ENCODE measurements at places on chromosomes 6 and 20. TPM values are rescaled to one million over a fixed set of nuclear protein-coding genes. Genes with fewer than 3 reads are reported as not detected.

DNA sequence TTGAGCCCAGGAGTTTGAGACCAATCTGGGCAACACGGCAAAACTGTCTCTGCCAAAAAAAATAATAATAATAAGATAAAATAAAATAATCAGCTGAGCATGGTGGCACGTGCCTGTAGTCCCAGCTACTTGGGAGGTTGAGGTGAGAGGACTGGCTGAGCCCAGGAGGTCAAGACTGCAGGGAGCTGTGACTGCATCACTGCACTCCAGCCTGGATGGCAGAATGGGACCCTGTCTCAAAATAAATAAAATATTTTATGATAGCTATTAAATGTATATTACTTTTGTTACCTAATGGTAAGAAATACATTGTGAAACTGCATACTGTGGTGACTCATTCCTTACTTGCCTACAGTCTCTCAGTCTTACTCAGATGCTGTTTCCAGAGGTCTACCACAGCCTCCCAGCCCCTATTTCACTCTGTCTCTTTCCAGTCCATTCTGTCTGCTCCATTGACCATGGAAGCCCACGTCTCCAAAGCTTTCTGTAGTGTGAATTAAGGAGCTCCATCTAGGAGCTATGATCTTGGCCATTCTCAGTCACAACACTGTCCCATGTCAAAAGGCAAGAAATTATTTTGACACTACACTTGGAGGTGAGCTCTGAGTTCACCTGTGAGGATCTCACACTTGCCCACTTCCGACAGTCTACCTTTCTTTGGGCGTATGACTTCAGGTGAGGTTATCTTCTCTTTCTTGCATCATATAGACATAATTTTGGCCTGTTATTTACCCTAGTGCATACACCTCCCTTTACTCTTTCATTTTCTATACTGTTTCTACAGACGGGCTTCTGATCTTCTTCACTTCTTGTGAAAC lies 22.4 kb upstream of the SNX9 start:
- no peak for DNase-seq
- H3K4me1 ChIP-seq = no peaks in the 10 kb centered on the region
- no peak overlapping the region for H3K4me3 ChIP-seq
- H3K27me3 ChIP-seq = no peaks in the 10 kb centered on the region
- no peak overlapping the region for H3K27ac ChIP-seq

DNA sequence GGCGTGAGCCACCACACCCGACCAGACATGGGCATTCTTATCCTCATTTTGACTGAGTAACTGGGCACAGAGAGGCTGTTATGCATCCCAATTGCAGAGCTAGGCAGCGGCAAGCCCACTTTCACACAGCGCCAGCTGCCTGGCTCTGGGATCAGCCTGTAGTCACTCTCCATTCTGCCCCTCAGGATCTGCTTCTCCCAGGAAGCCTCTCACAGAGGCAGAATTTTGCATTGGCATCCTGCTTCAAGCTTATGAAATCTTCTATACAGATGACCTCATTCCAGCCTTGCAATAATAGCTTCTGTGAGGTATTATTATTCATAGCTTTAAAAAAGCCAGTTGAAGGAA lies 37.0 kb upstream of the IER3 start:
- H3K36me3 ChIP-seq = no peaks in the 10 kb centered on the region
- H3K27ac ChIP-seq = peak overlapping the region; percentile 79
- no peak overlapping the region for H3K4me3 ChIP-seq
- no peak for DNase-seq
- H3K27me3 ChIP-seq = no peaks in the 10 kb centered on the region

- no peak overlapping the region for H3K4me3 ChIP-seq
- no peaks in the 10 kb centered on the region for H3K4me1 ChIP-seq
- H3K27me3 ChIP-seq = no peaks in the 10 kb centered on the region
- DNase-seq = no peak
These were observed 79.5 kb upstream of the ISM1 start for GRCh38 chr20:13141546-13141945.

DNA sequence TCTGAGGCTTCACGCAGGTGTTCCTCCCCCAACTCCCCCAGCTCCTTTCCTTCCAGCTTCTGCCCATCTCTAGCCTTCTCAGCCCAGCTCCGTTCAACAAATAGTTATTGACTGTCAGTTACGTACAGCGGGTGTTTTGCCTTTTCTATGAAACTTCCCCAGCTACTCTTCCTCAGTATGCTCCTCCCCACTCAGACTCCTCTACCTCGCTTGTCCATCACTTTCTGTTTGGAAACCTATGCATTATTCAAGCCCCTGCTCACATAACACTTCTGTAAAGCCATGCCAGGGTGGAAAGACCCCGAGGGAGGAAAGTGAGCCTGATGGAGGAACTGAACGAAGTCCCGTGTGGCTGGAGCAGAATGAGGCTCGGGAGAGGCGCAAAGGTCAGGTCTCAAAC lies 44.2 kb upstream of the NR2E1 start:
- no peak overlapping the region for H3K4me3 ChIP-seq
- DNase-seq = no peak
- peaks cover 28% of the 10 kb centered on the region for H3K4me1 ChIP-seq
- no peak overlapping the region for H3K27ac ChIP-seq

- no peaks in the 10 kb centered on the region for H3K36me3 ChIP-seq
- peaks cover 75% of the 10 kb centered on the region for H3K27me3 ChIP-seq
- DNase-seq = no peak
These were observed 1.4 kb upstream of the NRN1 start for GRCh38 chr6:6008089-6008647.

GRCh38 chr6:125508793-125509192 lies 207.0 kb upstream of the HDDC2 start:
- H3K36me3 ChIP-seq = no peaks in the 10 kb centered on the region
- DNase-seq = no peak
- no peak overlapping the region for H3K27ac ChIP-seq
- H3K27me3 ChIP-seq = no peaks in the 10 kb centered on the region
- H3K4me1 ChIP-seq = no peaks in the 10 kb centered on the region
- no peak overlapping the region for H3K4me3 ChIP-seq

RSPH9 gene
- polyA plus RNA-seq = 0.28 TPM

DNA sequence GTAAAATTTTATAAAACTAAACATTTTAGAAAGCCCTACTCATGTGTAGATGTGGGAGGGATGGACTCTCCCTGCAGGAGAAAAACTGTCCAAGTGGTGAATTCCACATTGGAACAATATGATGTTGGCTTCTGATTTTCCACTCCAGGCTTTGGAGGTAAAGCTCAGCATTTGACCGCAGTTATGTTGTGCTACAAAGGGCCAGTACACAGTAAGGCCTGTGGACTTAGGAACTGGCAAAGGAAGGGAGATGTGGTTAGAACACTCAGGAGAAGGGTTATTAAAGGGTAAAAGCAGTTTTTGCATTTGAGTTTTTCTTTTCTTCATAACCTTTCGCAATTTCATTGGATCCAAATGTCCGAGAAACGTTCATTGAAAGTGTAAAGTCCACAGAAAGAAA lies 150.3 kb upstream of the SASH1 start:
- no peaks in the 10 kb centered on the region for H3K27me3 ChIP-seq
- DNase-seq = no peak

DNA sequence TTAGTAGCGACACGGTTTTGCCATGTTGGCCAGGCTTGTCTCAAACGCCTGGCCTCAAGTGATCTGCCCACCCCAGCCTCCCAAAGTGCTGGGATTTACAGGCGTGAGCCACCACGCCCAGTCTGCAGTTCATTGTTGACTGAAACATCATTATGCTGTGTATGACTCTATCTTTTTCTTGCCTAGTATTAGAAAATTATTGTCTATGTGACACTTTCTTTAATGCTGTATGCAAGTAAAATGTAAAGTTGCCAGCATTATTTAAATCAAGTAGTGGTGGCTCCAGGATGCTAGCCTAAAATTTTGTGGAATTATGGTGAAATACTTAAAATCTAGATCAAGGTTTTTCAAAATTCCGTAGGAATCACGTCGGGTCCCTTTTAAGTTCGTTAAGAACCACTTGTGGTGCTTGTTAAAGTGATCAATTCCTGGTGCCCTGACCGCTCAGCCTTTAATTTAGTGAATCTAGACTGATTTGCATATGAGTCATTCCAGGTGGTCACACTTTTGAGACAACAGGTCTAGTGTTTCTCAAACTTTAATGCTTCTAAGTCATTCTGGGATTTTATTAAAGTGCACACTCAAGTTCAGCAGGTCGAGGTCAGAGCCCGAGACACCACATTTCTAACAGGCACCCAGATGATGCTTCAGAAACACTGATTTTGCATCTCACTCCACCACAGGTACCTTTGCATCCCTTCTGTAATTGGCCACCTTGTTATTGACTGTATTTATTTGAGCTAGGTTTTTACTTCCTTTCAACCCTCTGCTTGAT lies 132.6 kb upstream of the MTHFD1L start:
- no peaks in the 10 kb centered on the region for H3K27me3 ChIP-seq
- no peak overlapping the region for H3K4me3 ChIP-seq
- no peak overlapping the region for H3K27ac ChIP-seq

GRCh38 chr20:40241596-40242343 lies 447.3 kb downstream of the MAFB start:
- DNase-seq = no peak
- no peaks in the 10 kb centered on the region for H3K4me1 ChIP-seq
- no peaks in the 10 kb centered on the region for H3K36me3 ChIP-seq
- H3K27me3 ChIP-seq = no peaks in the 10 kb centered on the region

LRRC1 gene
- 12.2 TPM for polyA plus RNA-seq

DNA sequence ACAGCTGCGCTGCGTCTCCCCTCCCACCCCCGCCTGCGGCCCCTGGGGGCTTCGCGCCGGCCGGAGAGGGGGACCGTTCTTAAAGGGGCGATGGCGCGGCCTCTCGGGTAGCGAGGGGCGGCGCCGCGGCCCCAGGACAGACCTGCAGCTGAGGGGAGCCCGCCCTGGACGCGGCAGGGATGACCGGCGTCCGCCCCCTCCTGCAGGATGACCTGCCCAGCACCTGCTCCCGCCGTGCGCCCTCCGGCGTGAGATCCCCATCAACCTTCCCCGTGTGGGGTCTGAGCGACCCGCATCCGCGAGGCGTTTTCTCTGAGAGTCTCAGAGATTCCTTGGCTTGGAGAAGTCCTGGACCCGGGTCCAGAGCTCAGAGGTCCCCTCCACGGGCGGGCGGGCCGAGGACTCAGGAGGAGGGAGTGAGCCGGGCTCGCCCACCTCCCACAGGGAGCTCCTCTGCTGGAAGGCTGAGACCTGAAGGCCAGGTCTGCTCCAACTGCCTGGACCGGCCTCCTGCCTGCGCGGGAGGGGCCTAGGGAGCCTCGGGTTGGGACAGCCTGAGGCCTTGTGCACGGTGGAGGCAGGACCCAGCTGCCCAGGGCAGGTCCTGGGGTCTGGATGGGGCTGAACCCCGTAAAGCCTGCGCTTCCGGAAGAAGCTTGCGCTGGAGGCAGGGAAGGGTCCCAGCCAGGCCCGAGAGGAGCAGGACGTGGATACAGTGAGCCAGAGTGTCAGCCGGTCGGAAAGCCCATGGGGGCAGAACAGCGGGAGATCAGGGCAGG lies 532 bp upstream of the NKAIN4 start:
- H3K4me3 ChIP-seq = peak overlapping the region; percentile 39
- H3K36me3 ChIP-seq = no peaks in the 10 kb centered on the region

BNIP5 gene
- 3.8 TPM for polyA plus RNA-seq

SLC22A3 gene
- 8.8 TPM for polyA plus RNA-seq

- no peak for DNase-seq
- peak overlapping the region; percentile 28 for H3K27ac ChIP-seq
- peaks cover 38% of the 10 kb centered on the region for H3K4me1 ChIP-seq
These were observed 203.9 kb upstream of the MARCKS start for GRCh38 chr6:113653275-113653674.

SCUBE3 gene
- 0.23 TPM for polyA plus RNA-seq

GRCh38 chr6:105250533-105250932 lies 70.7 kb upstream of the POPDC3 start:
- no peak overlapping the region for H3K27ac ChIP-seq
- DNase-seq = peak; percentile 55
- H3K27me3 ChIP-seq = no peaks in the 10 kb centered on the region
- H3K36me3 ChIP-seq = no peaks in the 10 kb centered on the region
- H3K4me1 ChIP-seq = no peaks in the 10 kb centered on the region
- no peak overlapping the region for H3K4me3 ChIP-seq

TREML2 gene
- polyA plus RNA-seq = not detected

DNA sequence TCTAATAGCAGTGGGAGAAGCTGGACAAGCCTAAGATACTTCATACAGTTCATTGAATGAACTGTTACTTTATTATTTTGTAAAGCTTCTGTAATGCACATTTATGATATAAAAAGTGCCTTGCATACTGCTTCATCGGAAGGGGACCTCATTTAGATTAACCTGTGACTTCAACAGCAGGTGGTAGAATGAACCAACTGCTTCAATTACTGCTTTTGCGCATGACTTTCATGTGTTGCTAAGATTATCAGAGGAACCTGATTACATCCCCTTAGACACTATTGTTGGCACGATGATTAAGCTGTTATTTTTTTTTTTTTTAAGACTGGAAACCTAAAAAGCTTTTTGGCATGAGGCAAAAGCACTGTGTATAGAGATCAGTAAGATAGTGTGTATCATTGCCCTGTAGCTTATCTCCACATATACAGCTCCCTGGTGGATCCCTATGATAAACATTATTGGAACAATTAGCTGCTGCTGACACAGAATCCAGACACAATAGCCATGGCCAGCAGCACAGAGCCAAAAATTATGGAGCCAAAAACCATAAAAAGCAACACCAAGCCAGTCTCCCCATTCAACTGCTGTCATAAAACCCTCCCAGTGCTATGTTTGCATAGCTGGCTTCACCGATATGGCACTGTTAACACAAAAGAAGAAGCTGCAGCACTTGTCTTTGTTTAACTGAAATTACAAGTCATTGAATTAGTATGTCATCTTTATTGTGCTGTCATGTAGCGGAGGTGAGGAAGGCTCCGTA lies 731.6 kb upstream of the MMS22L start:
- DNase-seq = no peak
- no peaks in the 10 kb centered on the region for H3K36me3 ChIP-seq
- H3K27me3 ChIP-seq = no peaks in the 10 kb centered on the region
- H3K27ac ChIP-seq = no peak overlapping the region

DNA sequence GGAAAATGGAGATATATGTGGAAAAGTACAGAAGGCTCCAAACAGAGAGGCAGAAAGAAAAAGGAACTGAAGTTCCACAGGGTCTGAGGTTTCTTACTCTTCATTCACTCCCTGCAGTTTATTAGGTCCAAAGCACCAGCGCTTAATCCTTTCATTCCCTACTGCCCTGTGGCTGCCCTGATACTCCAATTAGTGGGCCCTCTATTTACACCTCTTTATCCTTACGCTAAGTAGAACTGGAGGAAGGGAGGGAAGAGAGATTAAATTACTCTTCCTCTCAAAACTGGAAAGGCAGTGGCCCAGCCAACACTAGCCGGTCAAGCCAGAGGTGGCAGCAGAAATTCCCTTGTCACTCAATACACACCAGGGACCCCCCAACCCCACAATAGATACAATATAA lies 20.4 kb downstream of the TRERF1 start:
- H3K27ac ChIP-seq = no peak overlapping the region
- H3K4me3 ChIP-seq = no peak overlapping the region
- H3K27me3 ChIP-seq = no peaks in the 10 kb centered on the region

SCRT2 gene
- not detected for polyA plus RNA-seq
